ENCODE measurements at places on chromosomes 7 and 10. TPM values are rescaled to one million over a fixed set of nuclear protein-coding genes. Genes with fewer than 3 reads are reported as not detected.

- H3K27ac ChIP-seq: no peak overlapping the region
- no peak overlapping the region for H3K4me3 ChIP-seq
- no peak for DNase-seq
- no peaks in the 10 kb centered on the region for H3K27me3 ChIP-seq
- H3K36me3 ChIP-seq: no peaks in the 10 kb centered on the region
Measured at GRCh38 chr7:110397927-110398660, 692.8 kb upstream of the LRRN3 start.

DNA sequence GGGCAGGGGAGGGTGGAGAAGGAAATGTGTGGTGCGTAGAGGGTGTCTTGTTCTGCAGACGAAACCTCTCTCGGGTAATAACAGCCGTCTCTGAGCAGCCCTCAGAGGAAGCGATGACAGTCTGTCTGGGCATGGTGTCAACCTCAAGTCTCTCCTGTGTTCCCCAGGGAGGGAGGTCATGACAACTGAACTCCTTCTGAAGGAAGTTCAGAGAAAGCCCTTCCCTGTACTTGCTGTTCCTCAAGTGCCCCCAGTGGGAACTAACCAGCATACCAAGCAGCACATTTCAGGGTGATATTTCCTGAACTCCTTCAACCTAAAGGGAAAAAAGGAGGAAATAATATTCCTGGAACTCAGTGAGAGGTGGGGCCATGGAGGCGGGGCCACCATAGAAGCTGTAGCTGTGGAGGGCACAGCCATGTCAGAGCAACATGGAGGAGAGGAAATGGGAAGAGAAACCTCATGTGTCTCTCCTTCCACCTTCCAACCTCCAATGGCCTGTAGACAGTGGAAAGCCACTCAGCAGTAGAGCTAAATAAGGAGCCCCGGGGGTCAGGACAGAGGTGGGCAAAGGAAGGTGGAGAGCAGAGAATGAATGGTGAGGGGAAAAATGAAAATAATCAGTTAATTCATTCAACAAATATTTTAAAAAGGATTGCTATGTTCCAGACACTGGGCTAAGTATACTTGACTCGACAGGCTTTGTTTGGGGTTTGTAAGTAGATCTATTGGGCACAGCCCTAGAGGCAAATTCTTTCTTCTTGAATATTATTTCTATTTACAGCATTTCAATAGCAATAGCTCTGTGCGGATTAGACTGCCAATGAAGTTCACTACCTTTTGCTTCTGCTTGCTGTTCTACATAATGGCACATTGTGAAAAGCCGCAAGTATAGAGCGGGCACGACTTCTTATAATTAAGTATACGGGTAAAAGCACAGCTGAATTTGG lies 61.0 kb upstream of the AOAH start:
- H3K27ac ChIP-seq: no peak overlapping the region
- no peaks in the 10 kb centered on the region for H3K4me1 ChIP-seq
- H3K4me3 ChIP-seq: no peak overlapping the region

The AKR1B15 gene
- total RNA-seq: not detected

The CEP55 gene
- 63.7 TPM for total RNA-seq

DNA sequence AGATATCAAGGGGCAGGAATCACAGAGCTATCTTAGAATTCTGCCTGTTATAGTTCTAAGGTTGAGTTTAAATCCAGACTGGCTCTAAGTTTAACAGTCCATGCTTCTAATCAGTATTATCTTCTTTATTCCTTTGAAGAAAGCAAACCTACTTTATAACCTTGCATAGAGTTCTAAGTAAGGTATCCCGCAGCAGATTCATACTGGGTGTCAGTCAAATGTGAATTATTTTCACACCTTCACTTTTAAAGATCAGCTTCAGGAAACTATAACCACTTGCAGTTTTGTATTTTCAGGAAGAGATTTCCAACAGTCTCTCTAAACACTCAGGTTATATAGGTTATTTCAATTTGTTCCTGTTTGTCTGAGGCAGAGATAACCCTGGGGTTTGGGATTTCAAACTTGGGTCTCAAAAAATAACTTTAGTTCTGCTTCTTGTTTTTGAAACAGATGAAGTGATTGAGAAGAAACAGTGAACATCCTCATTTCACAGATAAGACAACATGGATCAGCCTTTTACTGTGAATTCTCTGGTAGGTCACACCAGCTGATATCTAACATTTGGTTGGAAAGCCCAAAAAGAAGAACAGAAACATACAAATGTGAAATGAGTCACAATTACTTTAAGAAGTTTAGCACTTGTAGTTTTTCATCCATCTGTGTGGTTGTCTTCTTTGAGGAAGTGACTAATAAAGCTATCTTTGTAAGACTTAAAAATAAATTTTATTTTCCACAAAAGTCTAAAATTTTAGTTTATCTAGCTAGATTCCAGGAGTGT lies 21.4 kb downstream of the STAMBPL1 start:
- no peak overlapping the region for H3K27ac ChIP-seq
- H3K4me3 ChIP-seq: no peak overlapping the region
- H3K4me1 ChIP-seq: peaks cover 27% of the 10 kb centered on the region
- no peak for DNase-seq
- no peaks in the 10 kb centered on the region for H3K27me3 ChIP-seq
- peaks cover 13% of the 10 kb centered on the region for H3K36me3 ChIP-seq

DNA sequence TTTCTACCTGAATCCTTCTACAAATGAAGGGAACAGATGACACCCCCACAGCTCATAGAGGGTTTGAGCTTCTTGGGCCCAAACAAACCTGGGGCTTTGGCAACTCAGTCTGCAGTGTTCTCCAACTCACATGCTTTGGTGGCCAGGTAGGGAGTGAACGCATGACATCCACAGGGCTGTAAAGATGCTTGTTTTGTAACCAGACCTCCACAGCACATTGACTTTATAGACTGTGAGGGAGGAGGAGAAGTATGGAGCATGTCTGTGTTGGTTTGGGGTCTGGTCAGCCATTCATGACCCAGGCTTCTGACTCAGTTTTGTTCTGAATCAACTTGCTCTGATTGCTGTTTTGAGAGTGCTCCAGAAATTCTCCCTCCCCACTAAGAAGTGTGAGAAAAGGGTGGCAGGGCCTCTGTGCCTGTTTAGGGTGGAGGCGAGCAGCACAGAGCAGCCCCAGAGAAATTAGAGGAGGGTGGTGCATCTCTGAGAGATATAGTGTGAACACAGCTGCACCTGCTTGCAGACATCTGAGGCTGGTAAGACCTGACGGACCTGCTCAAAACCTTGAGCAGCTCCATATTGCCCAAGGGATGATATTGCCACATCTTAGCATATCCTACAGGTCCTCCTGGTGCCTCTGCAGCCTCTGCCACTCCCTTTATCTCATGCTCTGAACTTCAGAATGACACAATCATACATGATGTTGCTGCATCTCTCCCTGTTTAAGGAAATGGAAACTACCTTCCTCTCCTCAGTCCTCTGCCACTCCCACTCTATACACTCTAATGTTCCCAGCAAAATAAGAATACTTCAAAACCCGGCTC lies 287.7 kb downstream of the ABCA13 start:
- no peak overlapping the region for H3K4me3 ChIP-seq
- H3K4me1 ChIP-seq: no peaks in the 10 kb centered on the region
- H3K27ac ChIP-seq: no peak overlapping the region
- H3K27me3 ChIP-seq: no peaks in the 10 kb centered on the region
- no peaks in the 10 kb centered on the region for H3K36me3 ChIP-seq

GRCh38 chr7:49497471-49497870 lies 276.0 kb upstream of the VWC2 start:
- no peaks in the 10 kb centered on the region for H3K36me3 ChIP-seq
- no peaks in the 10 kb centered on the region for H3K4me1 ChIP-seq
- DNase-seq: no peak
- no peaks in the 10 kb centered on the region for H3K27me3 ChIP-seq

The EPHB6 gene
- total RNA-seq: 12.6 TPM

DNA sequence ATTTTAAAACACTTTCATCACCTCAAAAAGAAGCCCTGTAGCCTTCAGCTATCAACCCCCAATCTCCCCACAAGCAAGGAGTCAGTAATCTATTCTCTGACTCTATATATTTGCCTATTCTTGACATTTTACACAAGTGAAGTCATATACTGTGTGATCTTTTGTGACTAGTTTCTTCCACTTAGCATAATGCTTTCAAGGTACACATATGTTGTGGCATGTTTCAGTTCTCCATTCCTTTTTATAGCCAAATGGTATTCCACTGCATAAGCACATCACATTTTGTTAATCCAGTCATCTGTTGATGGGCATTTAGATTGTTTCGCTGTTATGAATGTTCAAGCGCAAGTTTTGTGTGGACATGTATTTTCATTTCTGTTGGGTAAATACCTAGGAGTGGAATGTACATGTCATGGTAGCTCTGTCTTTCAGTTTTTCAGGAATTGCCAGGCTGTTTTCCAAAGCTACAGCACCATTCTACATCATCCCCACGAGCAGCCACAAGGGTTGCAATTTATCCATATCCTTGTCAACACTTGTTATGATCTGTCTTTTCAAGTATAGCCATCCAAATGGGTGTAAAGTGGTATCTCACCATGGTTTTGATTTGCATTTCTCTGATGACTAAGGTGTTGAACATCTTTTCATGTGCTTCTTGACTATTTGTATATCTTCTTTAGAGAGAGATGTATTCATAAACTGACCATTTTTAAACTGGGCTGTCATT lies 405.6 kb downstream of the KCNMA1 start:
- H3K4me1 ChIP-seq: no peaks in the 10 kb centered on the region
- peaks cover 33% of the 10 kb centered on the region for H3K27me3 ChIP-seq
- no peak overlapping the region for H3K4me3 ChIP-seq
- no peak for DNase-seq
- H3K27ac ChIP-seq: no peak overlapping the region

GRCh38 chr10:16777473-16778370 lies 39.5 kb downstream of the RSU1 start:
- no peak overlapping the region for H3K27ac ChIP-seq
- no peak overlapping the region for H3K4me3 ChIP-seq
- no peaks in the 10 kb centered on the region for H3K36me3 ChIP-seq
- no peaks in the 10 kb centered on the region for H3K27me3 ChIP-seq
- no peaks in the 10 kb centered on the region for H3K4me1 ChIP-seq

GRCh38 chr7:94698275-94698674 lies 42.3 kb upstream of the SGCE start:
- H3K27ac ChIP-seq: no peak overlapping the region
- peaks cover 17% of the 10 kb centered on the region for H3K4me1 ChIP-seq

DNA sequence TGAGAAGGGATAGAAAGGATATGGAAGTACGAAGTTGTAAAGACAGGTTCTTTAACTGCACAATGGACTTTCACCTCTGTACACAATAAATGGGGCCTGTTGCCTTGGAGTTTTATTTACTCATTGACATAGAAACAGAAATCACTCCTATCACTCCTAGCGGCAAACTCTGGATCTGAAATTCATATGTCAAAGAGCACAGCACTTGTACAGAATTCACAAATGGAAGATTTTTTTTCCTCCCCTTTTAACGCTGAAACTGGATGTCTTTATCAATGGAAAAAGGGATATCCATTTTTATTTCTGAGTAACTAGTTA lies 18.2 kb downstream of the NT5C3A start:
- no peaks in the 10 kb centered on the region for H3K4me1 ChIP-seq
- no peak for DNase-seq
- no peaks in the 10 kb centered on the region for H3K36me3 ChIP-seq

The IFRD1 gene
- total RNA-seq: 43.6 TPM

DNA sequence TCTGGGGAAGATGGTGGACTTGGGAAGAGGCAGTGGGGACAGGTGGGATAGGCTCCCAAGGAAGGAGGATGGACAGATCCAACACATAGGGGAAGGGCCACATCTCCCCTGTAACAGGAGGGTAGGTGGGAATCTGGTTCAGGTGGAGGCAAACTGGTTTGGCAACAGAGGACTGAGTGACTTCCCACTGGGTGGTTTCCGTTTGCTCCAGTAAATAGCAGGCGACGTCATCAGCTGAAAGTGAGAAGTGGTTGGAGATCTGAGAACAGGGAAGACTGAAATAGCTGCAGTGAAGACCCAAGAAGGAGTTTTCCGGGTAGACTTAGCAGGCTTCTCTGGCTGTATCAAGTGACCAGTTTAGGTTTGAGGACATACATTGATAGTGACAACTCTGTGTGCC lies 504.4 kb downstream of the GALNT17 start:
- no peaks in the 10 kb centered on the region for H3K36me3 ChIP-seq
- no peaks in the 10 kb centered on the region for H3K27me3 ChIP-seq

The PRF1 gene
- 6.4 TPM for total RNA-seq

- no peak overlapping the region for H3K27ac ChIP-seq
- H3K4me1 ChIP-seq: peaks cover 18% of the 10 kb centered on the region
- no peak overlapping the region for H3K4me3 ChIP-seq
- no peaks in the 10 kb centered on the region for H3K36me3 ChIP-seq
- H3K27me3 ChIP-seq: no peaks in the 10 kb centered on the region
Measured at GRCh38 chr10:31978156-31978483, 49.5 kb upstream of the ARHGAP12 start.

GRCh38 chr10:103082683-103083082 lies 110.4 kb downstream of the NT5C2 start:
- H3K27ac ChIP-seq: no peak overlapping the region
- no peaks in the 10 kb centered on the region for H3K4me1 ChIP-seq
- peaks cover 14% of the 10 kb centered on the region for H3K36me3 ChIP-seq

DNA sequence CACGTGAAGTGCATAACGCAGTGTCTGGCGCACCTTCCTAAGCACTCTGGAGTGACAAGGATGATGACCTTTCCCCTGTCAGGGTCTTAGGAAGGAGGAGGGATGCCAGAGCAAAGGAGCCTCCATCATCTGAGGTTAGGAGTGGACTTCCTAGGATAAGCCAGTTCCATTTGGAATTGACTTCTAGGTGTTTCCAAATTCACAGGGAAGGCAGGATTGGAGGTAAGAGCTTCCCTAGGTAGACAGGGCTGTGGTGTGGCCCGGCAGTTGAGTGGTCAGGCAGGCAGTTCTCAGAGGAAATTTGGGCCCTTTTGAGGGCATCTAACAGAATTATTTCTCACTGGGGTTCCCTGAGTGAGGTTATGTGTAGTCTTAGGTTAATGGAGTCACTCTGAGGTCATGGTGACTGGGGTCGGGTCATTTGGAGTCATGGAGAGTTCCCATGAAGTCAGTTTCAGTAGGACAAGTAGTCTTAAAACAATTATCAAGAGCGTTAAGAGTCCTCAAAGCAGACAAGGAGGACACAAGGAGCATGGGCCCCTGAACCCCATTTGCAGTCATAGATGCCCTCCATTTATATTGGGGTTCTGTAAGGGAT lies 8.2 kb downstream of the PPIF start:
- peaks cover 28% of the 10 kb centered on the region for H3K36me3 ChIP-seq
- H3K4me3 ChIP-seq: no peak overlapping the region
- DNase-seq: no peak
- H3K27ac ChIP-seq: no peak overlapping the region

GRCh38 chr10:110458266-110458920 lies 39.3 kb upstream of the DUSP5 start:
- no peaks in the 10 kb centered on the region for H3K27me3 ChIP-seq
- no peak for DNase-seq
- H3K4me1 ChIP-seq: peaks cover 61% of the 10 kb centered on the region

GRCh38 chr7:30684351-30684750 lies 2.1 kb upstream of the CRHR2 start:
- H3K27me3 ChIP-seq: peaks cover 21% of the 10 kb centered on the region
- no peak overlapping the region for H3K4me3 ChIP-seq
- no peak for DNase-seq
- H3K27ac ChIP-seq: no peak overlapping the region
- H3K4me1 ChIP-seq: no peaks in the 10 kb centered on the region
